ENCODE measurements at places on chromosomes 3 and 15.

DNA sequence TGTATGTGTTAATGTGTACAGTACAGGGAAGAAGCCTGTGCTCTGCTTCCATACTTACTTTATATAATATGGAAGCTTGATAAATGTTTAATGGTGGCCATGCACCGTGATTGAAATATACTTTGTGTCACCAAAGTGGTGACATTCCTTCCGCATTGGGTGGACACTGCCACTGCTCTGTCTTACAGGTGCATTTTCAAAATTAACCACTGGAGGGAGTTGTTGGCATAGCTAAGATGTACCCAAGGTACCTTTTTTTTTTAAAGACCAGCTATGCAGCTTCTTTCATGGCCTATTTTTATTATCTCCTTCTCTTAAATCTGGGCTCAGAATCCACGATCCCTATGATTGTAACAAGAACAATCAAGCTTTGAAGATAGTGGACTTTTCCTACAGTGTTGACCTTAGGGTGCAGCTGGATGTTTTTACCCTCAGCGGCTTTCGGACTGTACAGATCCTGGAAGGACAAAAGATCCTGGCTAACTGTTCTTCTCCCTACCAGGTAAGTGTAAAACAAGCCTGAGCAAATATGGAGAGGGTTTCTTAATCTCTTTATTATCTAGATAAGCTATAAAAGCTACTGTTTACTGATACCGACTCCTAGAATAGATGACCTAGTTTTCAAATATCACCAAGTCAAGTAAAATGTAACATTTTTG is 21.6 kb upstream of the PAK6 start:
- no peak for DNase-seq

DNA sequence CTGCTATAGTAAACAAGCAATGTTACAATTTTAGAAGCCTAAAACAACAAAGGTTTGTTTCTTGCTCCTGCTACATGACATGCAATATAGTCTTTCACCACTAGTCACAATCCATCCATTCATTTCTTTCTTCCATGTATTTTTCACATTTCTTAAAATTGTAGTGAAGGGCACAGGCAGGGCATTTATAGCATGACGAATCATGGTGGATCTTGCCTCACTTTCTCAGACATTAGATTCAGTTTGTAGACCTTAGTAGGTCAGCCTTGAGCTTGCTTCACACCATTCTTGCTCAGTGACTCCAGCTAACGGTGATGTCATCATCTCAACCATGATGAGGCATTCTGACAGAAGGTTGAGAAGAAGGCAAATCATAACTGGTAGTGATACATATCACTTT is 546.8 kb downstream of the TBL1XR1 start:
- no peak for DNase-seq

GRCh38 chr3:195236076-195236798 is 34.7 kb downstream of the XXYLT1 start:
- peak; percentile 7 for DNase-seq

GRCh38 chr15:77974416-77975331 is 102.8 kb downstream of the TBC1D2B start:
- DNase-seq: peak; percentile 24

GRCh38 chr3:34357461-34357860 is 559.0 kb downstream of the PDCD6IP start:
- no peak for DNase-seq

DNA sequence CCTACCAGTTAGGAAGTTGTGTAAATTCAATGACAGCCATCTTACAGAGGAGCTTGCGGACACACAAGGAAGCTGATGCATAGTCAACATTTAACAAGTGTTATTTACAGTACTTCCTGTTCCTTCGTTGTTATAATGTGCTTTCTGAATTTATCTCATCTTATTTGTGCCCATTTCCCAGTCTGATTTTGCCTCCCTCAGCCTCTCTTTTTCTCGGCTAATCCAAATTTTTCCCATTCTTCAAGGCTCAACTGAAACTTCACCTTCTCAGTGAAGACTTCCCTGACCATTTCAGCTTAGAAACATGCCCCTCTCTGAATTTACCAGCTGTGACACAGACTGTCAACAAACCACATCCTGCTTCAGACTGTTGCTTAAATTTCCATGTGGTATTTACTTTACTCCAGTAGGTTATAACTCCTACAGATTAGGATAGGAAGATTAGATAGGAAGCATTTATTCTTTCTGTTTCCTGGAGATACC is 55.7 kb upstream of the CP start:
- DNase-seq: no peak

DNA sequence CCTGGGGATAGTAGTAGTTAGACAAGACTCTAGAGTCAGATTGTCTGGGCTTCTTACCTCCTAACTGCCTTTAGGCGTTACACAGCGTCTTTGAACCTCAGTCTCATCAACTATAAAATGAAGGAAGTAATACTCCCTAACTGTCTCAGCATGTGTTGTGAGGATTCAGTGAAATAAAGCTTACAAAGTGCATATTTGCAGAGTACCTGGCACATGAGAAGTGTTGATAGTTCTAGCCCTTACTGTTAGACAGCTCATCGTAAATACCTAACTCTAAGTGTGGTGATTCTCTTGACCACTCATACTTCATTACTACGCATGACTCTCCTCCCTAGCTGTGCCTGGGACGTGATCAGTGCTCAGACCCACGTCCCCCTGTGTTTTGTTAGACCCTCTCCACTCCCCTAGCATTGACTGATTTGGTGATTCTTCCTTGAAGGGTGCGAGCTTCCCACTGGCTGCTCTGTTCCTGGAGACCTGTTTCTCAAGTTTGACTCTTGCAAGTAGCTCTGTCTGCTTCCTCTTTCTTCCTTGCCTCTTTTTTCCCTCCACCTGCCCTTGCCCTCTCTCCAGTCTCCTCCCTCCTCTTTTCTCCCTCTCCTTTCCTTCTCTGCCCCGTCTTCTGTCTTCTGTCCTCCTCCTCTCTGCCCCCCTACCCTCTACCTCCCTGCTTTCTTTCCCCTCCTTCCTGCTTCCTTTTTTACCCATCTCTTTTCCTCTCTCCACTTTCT is 124.2 kb downstream of the SLC25A26 start:
- DNase-seq: no peak

GRCh38 chr3:141933421-141934300 is 57.2 kb downstream of the ATP1B3 start:
- DNase-seq: peak; percentile 63

DNA sequence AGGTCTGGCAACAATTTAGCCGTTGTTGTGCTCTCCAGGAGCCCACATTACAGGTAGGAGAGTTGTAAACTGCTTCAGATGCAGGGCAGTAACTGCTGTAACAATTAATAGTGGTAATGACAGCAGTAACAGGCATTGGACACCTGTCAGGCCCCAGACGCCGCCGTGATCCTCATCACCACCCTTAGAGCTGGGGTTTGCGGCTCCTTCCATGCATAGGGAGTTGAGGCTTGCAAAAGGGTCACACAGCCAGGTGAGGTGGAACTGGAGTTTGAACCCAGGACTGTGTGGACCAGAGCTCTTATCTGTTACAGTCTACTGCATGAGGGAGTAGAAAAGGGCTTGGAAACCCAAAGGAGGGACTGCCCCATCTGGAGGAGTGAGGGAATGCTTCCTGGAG is 26.8 kb upstream of the NR2C2 start:
- no peak for DNase-seq

DNA sequence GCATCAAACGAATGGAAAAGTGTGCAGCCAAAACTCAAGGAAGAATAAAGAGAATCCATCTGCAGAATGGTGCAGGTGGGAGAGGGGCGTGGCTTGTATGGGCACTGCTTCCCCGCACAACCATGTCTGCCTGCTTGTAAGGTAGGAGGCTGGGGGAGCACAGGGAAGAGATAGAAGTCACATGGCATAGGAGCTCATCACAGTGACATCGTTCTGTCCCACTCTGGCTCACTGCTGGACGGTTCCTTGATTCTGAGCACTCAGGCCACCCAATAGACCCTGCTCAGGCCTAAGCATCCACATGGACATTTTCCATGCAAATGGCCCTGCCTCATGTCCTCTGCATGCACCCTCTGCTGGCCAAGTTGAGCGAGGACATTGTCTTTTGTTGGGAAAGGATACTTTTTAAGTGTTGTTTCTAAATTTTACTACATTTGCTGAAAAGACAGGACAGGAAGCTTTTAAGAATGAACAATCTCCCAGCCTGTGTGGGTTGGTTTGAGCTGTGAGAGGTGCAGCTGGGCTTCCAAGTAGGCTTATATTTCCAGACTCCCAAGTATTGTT is 3.1 kb downstream of the MYLK start:
- DNase-seq: no peak

- no peak for DNase-seq
Observed at GRCh38 chr3:12138044-12138443, 20.7 kb downstream of the TIMP4 start.

DNA sequence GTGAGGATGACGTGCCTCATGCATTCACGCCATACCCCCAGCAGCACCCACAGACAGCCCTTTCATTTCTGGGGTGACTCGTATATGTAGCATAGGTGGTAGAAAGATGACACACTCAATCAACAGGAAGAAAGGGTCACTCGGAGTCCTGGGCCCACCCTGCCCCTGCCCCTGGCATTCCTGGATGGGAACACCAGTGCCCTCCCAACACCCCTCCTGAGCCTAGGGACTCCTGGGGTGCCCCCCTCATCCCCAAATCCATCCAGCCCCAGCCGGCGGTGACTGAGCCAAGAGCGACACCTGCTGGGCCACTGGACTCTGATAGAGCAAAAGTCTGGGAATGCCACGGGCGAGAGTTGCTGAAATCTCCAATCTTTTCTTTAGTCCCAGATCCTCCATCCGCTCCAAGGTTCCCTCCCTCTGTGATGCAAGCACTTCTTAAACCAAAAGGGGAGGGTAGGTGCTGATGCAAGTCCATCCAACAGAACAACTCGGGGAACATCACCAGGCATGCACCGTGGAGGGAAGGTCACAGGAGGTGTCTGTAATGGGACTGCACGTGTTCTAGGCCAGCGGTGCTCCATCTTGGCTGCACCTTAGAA is 31.1 kb downstream of the ACAN start:
- peak; percentile 68 for DNase-seq

GRCh38 chr15:28886431-28887338 is 911 bp downstream of the APBA2 start:
- no peak for DNase-seq

- DNase-seq: no peak
Observed at GRCh38 chr3:44772099-44772442, 10.5 kb downstream of the KIF15 start.

GRCh38 chr3:188916934-188917401 is 254.8 kb upstream of the TPRG1 start:
- no peak for DNase-seq

- DNase-seq: no peak
Observed at GRCh38 chr3:114846252-114846651, 300.8 kb downstream of the ZBTB20 start.

- no peak for DNase-seq
Observed at GRCh38 chr3:172591125-172591605, 67.9 kb upstream of the TNFSF10 start.

DNA sequence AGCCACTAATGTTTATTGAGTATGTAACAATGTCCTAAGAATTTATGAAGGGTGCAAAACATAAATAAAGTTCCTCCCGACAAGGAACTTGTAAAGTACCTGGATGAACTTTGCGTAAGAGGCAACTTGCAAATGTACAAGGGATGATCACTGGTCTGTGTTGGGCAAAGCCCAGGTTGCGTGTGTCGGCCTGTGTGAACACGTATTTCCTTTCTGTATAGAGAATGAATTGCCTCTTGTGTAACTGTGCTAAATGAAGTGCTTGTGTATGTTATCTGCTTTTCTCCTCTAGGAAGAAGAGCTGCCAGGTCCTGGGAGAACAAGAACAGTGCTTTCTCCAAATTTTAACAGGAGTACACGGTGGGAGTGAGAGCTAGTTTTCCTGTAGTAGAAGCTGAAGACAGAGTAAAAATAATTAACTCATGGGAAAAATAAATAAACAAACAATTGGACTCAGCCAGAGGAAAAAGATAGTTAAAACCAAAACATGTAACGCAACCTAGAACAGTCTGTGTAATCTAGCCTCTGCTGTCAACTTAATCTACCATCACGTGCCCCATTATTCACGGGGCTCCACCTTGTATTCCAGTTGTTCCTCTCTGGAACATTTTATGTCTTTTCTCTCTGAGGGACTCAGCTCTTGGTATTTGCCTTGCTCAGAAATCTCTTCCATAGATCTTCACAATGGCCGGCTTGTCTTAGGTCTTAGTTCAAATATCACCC is 83.7 kb upstream of the RASGRP1 start:
- DNase-seq: no peak

GRCh38 chr3:112751564-112752512 is 94.8 kb downstream of the CD200R1L start:
- no peak for DNase-seq

GRCh38 chr3:128226795-128227395 is 73.6 kb downstream of the EEFSEC start:
- no peak for DNase-seq

GRCh38 chr3:53700441-53700840 is 145.8 kb downstream of the CHDH start:
- peak; percentile 4 for DNase-seq

DNA sequence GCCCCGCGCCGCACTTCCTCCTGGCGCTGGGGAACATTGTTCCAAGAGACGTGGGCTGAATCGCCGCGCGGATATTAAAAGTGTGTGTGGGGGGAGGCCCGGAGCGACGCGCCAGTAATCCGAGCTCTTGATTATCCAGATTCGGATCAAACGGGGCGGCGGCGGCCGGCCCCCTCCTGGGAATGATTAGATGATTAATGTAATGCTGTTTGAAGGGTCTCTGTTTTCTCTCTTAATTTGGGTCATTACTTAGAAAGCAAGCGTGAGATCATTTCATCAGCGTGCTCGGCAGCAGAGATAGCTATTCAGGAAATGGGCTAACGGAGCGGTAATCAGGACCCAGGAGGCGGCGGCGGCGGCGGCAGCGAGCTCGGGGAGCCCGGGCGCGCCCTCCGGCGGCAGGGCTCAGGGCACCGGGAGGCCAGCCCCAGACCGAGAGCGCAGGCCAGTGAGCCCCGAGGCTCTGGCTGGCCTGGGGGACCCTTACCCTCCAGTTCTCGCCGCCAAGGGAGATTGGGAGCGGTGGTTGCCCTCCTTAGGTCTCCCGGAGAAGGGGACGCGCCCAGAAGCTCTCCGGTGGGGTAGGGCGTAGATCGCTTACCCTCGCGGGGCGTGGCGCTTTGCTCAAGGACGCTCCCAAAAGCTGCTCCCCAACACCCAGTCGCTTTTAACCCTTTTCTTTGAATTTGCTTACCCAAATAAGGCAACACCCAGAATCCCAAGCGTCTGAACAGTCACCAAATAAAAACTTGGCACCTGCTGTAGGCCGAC is 4.5 kb downstream of the FEZF2 start:
- no peak for DNase-seq

DNA sequence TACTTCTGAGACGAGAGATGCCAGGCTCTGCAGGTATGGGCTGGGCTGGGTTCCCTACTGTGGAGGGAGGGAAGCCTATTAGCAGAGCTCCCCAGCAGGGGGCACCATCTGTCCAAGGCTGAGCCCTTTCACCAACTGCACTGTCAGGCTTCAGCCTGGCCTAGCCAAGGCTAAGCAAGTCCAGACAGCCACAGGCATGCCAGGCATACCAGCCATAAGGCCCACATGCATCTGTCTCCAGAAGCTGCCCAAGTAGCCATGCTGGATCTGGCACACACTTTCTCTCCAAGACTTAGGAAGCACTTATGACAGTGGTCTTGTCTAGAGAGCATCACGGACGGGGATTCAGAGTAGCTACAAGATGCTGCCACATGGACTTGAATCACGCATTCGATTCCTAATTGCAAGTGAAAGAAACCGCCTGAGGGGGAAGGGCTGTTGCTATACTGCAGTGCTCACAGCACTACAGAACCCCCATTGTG is 28.3 kb downstream of the RUVBL1 start:
- peak; percentile 78 for DNase-seq

Measured in right hindlimb (tissue), 1 donor.